Epithelial cell of proximal tubule (primary cell): ENCODE measurements at places on chromosomes 12 and 14. TPM values are rescaled to one million over a fixed set of nuclear protein-coding genes. Genes with fewer than 3 reads are reported as not detected.

LRTM2 gene
- total RNA-seq = not detected in 2 replicates

POLR3B gene
- total RNA-seq = 8.6 and 9.5 TPM in 2 replicates

WNT5B gene
- total RNA-seq = 6.6 and 51.0 TPM in 2 replicates

RNASE1 gene
- 0.40 TPM in 1 of 2 replicates, not detected in the other for total RNA-seq

ALKBH1 gene
- total RNA-seq = 7.3 and 12.0 TPM in 2 replicates

BDKRB1 gene
- total RNA-seq = 0.40 TPM in 1 of 2 replicates, not detected in the other

FGF6 gene
- total RNA-seq = not detected in 2 replicates

FAM181A gene
- not detected in 2 replicates for total RNA-seq

FZD10 gene
- 1.0 and 9.3 TPM in 2 replicates for total RNA-seq

TAS2R9 gene
- total RNA-seq = not detected in 2 replicates

FAM177A1 gene
- total RNA-seq = 35.9 and 50.5 TPM in 2 replicates

CLEC1A gene
- total RNA-seq = not detected in 2 replicates

CLMN gene
- total RNA-seq = 4.5 and 9.6 TPM in 2 replicates

TMEM30B gene
- total RNA-seq = 3.1 and 4.8 TPM in 2 replicates

KRT73 gene
- total RNA-seq = not detected in 2 replicates
